Spleen (tissue), 13 donors: ENCODE measurements at places on chromosomes 13 and 19. TPM values are rescaled to one million over a fixed set of nuclear protein-coding genes. Genes with fewer than 3 reads are reported as not detected.

Gene KLHL1
- total RNA-seq, result not detected

Gene C19orf81
- not detected for total RNA-seq

Gene ARHGAP35
- 40.1 TPM for total RNA-seq

Gene XRCC1
- 32.0 TPM for total RNA-seq

Gene ZNF534
- not detected for total RNA-seq

Gene DHDH
- not detected for total RNA-seq

Gene HCST
- 36.0 TPM for total RNA-seq

Gene ZNF573
- 23.4 TPM for total RNA-seq

Gene LGALS7
- not detected for total RNA-seq

Gene ZNF835
- 3.9 TPM for total RNA-seq

Gene ZNF442
- 6.1 TPM for total RNA-seq

Gene ZNF154
- 21.2 TPM for total RNA-seq

Gene DAND5
- not detected for total RNA-seq

Gene PSG3
- not detected for total RNA-seq

Gene ATP7B
- 1.9 TPM for total RNA-seq

- peak; percentile 64 for DNase-seq
These were observed 5.1 kb upstream of the MZF1 start for GRCh38 chr19:58578012-58578925.

- DNase-seq, result no peak
These were observed 103.9 kb upstream of the DIAPH3 start for GRCh38 chr13:60267498-60268202.

DNA sequence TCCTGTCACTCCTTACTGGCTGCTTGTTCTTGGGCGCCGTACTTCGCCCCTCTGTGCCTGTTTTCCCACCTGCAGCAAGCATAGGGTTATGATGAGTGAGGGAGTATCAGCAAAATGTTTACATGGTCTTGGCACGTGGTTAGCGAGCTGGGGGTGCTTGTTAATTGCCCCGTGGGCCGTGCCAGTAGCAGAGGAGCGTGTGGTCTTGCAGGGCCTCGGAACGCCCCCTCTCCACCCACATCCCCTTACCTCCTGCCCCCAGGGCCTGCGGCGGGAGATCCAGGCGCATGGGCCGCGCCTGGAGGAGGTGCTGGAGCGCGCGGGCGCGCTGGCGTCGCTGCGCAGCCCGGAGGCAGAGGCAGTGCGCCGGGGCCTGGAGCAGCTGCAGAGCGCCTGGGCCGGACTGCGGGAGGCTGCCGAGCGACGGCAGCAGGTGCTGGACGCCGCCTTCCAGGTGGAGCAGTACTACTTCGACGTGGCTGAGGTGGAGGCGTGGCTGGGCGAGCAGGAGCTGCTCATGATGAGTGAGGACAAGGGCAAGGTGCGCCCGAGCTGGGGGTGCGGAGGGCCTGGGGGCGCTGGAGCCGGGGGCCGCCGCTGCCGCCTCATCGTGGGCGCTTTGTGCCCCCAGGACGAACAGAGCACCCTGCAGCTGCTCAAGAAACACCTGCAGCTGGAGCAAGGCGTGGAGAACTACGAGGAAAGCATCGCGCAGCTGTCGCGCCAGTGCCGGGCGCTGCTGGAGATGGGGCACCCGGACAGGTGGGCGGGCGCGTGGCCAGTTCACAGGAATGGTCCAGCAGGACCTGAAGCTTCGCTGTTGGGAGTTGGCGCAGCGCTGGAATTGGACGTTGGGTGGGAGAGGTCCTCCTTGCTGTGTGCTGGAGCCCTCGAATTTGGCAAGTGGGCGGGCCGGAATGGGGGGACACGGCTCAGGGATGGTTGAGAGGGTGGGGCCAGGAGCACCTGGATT lies 22.5 kb upstream of the SHKBP1 start:
- no peak for DNase-seq

- no peak for DNase-seq
These were observed 89.5 kb upstream of the RFC3 start for GRCh38 chr13:33728271-33729037.

GRCh38 chr19:3695986-3696659 lies 4.1 kb downstream of the PIP5K1C start:
- no peak for DNase-seq

DNA sequence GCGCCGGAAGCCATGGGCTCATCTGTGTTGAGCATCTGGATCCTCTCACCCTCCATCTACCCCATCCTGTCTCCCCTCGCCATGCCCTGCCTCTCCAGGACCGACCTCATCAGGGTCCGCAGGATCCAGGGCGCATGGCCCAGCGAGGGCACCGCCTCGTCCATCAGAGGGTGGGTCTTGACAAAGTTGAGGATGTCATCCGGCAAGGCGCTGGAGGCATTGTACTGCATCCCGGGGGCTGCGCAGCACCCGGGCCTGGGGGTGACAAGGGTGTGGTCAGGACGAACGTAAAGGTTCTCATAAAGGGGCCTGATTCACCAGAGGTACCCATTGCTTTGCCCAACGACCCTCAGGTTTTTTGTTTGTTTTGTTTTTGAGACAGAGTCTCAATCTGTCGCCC lies 9.5 kb downstream of the SEMA6B start:
- no peak for DNase-seq

GRCh38 chr13:21671620-21672286 lies 880 bp downstream of the FGF9 start:
- DNase-seq, result no peak

DNA sequence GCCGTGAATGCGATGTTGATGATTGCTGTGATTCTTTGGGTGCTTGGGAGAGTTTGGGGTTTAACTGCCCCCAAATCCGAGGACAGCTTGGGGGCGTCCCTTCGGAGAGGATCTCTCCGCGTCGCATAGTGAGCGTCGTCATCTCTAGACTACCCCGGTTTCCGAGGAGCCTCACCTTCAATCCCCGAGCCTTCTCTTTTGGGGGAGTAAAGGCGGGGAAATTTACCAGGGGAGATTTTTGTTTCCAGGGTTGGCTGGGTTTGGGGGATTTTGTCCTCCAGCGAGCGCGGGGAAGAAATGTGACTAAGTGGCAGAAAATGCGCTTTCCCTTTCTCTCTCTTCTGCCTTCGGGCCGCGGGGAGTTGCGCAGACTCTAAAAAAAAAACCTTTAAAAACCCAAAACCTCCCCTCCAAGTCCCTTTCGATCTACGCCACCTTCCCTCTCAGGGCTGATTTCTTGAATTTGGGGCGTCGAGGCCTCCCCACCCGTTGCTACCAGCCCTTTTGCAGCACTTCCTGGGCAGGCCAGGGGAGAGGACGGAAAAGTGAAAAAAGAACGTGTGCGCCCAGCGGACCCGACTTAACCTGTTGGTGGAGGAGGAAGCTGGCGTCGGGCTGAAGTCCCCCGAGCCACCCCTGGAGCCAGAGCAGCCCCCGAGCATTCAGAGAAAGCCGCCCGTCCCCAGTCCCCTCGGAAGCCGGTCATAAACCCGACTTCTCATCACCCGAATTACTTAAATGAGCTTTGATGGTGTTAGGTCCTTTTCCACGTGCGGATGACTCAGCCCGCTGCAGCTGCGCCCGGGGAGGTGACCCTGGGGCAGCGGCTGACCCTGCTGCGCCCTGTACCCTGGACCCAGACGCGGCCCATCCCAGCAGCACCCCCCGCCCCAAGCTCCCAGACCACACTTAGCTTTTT lies 17.7 kb downstream of the NFIX start:
- DNase-seq, result no peak

- DNase-seq, result no peak
These were observed 492.0 kb downstream of the FGF9 start for GRCh38 chr13:22162889-22163288.

- DNase-seq, result no peak
These were observed 21.8 kb downstream of the PROSER1 start for GRCh38 chr13:39016087-39016486.

GRCh38 chr13:78121459-78122348 lies 203.1 kb upstream of the EDNRB start:
- DNase-seq, result no peak

GRCh38 chr13:22114630-22115311 lies 443.9 kb downstream of the FGF9 start:
- no peak for DNase-seq

DNA sequence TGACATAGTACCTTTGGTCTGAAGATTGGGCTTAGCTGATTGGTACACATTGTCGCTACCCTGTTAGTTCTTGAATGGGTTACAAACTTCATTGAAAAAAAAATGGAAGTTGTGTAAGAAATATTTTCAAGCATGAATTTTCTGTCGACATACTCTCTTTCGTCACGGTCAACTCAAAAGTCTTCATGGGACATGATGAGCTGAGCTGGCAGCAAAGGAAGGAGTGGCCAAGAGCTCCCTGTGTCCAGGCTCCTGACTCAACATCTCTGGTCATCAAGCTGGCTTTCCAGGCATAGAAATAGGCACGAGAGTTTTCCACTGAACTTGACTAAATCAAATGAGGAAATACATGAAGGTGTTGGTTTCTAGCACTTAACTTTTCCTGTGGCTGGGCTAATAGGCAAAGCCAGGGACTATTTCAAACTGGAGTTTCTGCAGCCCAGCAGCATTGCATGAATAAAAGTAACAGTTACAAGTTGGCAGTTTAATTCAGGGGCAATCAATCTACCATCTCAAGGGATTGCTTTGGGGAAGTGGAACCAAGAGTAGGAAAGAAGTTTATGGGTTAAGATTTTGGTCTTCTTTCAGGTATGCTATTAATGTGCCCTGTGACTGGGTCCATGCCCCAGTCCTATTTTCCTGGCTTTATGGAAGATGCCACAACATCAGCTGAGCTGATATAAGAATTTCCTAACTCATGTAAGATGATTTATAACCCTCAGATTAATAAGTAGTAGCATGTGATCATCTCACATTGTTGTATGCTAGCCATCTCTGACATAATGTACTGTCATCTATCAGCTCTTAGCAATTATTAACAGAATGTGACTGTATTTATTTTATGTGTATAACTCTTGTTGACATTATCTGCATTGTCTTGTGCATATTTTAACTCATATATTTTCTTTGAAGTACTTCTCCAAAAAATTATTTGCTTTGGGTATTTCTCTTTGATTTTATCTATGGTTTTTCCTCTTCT lies 385.8 kb downstream of the DLEU7 start:
- no peak for DNase-seq

GRCh38 chr19:45761714-45762113 lies 7.3 kb downstream of the SIX5 start:
- no peak for DNase-seq

- no peak for DNase-seq
These were observed 25.5 kb downstream of the PHF11 start for GRCh38 chr13:49521224-49521623.

DNA sequence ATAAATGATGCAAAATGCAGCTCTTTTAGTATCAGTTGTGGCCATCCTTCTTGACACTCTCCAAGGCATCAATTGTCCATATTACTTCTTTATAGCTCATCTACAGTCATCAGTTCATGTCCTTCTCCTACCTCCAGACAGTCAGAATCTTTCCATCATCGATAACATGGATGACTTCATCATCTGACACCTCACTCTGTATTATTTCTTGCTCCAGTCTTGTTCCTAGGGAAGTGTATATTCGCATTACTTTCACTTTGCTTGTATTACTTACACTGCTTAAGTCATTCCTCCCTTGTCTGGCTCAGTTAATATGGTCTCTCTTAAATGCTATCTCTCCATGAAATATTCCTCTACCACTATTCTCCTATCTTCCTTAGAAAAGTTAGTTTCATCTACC lies 999.1 kb upstream of the SLC10A2 start:
- no peak for DNase-seq

GRCh38 chr19:808423-808775 lies 11.1 kb downstream of the PTBP1 start:
- no peak for DNase-seq

- DNase-seq, result no peak
These were observed 64.9 kb downstream of the TNFSF11 start for GRCh38 chr13:42638886-42639285.

DNA sequence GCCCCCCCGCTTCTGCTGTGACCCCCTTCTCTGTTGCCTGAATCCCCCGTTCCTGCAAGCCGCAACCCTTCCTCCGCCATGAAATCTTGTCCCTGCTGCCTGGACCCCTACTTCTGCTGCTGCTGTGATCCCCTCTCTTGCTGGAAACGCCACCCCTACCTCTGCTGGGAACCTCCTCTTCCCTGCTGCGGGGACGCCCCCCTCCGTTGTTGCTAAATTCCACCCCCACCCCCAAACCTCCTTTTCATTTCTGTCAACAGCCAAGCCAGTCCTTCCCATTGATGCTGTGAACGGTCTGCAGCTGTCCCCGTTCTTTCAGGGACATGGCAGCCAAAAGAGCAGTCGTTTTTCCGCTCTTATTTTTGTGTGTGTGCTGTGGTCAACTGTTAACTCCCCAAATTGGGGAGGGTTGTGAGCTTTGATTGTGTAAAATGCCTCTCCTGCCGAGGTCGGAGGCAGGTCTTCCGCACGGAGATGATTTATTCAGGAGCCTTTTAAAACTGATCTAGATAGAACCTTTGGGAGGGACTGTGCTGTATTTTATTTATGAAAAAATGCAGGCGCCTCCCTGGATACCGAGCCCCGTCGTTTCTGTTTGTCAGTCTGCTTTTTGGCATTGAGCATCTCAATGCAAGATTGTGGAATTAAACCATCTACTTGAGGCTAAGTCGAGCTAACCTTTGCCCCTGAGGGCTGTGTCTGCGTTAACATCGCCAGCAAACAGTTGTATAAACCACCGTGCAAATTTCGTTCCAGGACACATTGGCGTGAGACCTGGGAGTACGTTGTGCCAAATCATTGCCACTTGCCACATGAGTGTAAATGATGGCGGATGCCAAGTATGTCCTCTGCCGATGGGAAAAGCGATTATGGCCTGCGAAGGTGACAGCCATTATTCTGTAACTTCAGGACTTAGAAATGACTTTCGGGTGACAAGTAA lies 27.9 kb upstream of the NDUFS7 start:
- no peak for DNase-seq

GRCh38 chr19:48192750-48193149 lies 22.3 kb downstream of the ZSWIM9 start:
- no peak for DNase-seq

DNA sequence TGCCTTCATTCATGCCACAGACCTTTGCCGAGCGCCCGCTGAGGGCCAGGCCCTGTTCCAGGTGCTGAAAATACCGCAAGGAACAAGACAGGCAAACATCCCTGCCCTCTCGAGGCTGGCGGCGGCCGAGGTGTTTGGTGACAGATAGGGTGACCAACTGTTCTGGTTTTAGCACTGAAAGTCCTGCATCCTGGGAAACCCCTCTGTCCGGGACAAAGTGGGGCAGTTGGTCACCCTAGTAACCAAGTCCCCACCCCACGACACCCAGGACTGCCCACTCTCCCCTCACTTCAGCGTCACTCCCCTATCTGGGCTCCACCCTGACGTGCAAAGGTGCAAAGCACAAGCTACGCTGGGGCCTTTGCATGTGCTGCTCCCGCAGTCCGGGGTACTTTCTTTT lies 17.3 kb downstream of the ZBTB7A start:
- DNase-seq, result no peak
